GM10248 (cell line): ENCODE measurements at places on chromosomes 2 and 18.
A peak's percentile ranks its signal among the peaks of the same experiment; 100 is the strongest.

- DNase-seq, result no peak
Measured at GRCh38 chr2:43146083-43146482, 80.3 kb downstream of the ZFP36L2 start.

DNA sequence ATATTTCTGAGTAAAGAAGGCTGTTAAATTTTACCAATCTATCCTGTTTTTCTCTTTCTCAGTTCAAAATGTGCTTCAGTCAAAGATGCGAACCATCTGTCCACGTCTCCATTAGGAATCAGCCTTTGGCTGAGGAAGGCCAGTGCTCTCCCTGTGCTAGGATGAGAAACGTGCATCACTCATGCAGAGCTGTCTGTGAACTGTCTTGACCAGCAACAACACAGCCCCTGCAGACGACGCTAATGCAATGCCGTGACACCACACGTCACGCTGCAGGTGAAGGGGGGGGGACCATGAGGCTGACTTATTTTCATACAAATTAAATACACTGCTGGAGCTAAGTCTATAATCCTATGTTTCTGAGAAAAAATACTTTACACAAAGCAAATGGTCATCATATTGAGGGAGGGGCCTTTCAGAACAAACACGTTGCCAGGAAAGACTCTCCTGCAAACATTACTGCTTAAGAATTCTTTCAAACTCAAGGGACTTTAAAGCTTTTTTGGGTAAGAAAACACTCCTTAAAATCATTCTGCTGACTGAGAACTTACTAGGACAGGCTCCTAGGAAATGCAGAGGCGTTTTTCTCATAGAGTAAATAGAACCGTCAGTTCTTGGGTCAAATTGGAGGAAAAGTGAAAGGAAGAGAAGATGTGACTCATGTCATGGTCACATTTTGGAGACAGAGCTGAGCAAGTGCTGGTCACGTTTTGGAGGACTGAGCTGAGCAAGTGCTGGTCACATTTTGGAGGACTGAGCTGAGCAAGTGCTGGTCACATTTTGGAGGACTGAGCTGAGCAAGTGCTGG is 97.0 kb downstream of the MBP start:
- DNase-seq, result no peak

GRCh38 chr2:188068093-188068492 is 223.6 kb upstream of the GULP1 start:
- no peak for DNase-seq

DNA sequence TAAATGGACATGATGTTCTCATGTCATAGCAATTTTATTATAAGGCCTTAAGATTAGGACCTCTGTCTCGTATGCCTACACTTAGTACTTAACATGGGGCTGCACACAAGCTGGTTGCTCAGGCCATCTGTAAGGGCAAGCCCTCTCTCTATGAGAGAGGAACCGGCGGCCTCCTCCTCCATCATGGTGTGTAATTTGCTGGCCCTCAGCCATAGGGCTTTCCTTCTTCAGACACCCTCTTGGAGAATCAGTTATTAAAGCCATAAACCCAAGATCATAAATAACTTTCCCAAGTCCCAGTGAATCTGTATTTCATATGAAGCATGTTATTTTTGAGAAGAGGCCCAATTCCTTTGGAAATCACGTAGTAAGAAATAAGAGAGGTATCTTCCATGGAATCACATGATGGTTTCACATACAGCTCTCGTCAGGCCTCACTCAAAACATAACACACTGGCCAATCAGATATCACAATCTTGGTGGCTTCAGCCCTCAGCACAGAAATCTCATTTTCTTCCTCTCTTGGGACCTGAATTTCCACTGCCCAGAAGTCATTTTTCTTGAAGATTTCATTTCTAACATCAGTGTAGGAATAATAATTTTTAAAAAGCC is 92.6 kb downstream of the RDH14 start:
- no peak for DNase-seq

DNA sequence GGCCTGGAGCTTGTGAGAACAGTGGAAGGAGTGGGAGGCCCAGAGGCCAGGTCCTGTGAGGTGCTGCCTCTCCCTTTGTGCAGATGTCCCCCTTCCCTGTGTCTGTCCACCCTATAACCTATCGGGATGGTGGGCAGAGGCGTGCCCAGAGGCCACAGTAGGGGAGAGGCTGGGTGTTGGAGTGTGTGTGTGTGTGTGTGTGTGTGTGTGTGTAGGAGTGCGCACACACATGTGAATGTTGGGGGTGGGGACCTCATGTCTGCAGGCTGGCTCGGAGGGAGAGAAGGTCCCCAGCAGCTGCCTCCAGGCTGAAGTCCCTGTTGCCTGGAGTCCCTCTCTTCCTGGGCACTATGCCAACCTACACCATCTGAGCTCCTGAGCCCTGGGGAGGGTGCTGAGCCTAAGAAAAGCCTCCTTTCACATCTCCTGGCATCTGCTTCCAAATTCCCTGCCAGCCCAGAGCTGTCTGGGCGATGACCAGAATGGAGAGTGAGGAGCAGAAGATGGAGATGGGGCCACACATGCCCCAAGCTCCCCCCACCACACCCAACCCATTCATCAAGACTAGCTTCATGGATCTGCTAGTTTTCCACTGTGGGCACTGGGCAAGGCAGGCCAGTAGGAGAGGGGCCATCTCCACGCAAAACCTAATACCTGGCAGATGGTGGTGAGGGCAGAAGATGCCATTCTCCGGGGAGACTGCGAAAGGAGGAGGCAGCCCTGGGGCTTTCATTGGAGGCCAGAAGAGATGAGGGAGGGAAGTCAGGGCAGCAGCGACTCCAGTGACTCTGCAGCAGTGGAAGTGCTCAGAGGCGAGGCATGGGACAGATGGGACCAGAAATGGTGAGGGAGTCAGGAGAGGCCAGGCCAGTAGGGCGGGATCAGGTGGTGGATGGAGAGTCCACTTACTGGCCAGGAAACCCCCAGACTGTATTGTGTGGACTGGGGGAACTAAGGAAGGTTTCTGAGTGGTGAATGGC is 20.3 kb downstream of the KCNK3 start:
- no peak for DNase-seq

DNA sequence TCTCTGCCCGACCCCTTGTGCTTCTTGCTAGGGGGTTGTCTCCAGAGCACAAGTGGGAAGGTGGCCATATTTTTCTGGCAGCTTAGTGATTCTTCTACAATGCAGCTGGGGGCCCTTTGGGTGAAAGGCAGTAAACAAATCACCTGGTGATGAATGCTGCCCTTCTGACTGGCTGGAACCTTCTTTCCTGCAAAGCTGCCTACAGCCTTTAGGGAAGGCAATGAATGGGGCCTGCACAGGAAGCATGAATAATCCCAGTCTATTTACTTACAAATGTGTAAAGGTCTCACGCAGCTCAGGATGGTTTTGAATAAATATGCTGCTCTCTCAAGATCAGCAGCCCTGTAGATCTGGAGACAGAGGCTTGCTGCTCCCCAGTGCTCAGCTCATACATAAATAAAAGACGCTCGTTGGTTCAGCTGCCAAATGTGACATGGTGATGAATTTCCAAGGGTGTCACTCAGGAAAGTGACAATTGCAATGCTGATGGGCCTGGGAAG is 289.2 kb downstream of the TDRD15 start:
- no peak for DNase-seq

- no peak for DNase-seq
Measured at GRCh38 chr2:36616947-36617346, 19.0 kb upstream of the FEZ2 start.

- DNase-seq, result no peak
Measured at GRCh38 chr2:40957508-40957907, 505.6 kb upstream of the SLC8A1 start.

DNA sequence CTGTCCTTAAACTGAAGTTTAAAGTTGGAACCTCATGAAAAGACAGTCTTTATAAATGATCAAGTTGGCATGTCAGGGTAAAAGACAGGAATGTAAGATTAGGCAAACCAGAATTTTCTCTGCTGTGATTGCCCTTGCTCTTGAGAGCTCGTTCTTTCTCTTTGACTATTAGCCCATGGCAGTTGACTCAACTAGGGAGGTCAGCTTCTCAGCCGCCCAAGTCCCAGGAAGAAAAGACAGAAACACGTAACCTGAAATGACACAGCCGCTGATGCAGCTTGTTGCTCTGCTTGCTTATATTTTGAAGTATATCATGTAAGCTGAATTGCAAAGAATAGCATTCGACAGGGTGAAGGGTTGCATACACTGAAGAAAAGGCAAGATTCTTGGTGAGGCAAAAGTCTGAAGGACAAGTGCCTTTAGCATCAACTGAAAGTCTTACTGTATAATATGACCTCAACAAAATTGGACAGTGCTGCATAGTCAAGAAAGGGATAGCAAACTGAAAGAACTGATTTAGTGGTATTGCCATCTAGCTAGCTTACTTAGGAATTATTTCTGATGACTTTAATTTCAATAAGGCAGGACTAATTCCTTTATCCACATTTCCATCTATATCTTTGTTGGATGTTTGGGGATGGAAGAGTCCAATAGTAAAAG is 54.7 kb downstream of the ARHGAP15 start:
- peak; percentile 37 for DNase-seq

DNA sequence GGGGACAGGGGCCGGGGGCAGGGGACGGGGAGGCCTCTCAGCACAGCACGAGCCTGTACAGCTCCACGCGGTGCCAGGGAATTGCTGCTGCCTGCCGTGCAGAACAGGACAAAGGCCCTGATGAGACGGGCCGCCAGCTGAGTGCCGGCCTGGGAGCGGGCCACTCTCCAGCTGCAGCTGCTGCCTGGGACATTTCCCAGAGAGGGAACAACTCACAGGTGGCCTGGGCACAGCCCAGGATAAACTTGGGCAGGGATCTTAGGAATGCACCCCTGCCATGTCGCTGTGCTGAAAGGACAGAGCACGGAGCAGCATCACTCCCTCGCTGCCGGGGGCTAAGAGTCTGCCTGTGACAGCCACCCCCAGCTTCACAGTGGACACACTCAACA is 38.8 kb downstream of the CENPO start:
- no peak for DNase-seq

DNA sequence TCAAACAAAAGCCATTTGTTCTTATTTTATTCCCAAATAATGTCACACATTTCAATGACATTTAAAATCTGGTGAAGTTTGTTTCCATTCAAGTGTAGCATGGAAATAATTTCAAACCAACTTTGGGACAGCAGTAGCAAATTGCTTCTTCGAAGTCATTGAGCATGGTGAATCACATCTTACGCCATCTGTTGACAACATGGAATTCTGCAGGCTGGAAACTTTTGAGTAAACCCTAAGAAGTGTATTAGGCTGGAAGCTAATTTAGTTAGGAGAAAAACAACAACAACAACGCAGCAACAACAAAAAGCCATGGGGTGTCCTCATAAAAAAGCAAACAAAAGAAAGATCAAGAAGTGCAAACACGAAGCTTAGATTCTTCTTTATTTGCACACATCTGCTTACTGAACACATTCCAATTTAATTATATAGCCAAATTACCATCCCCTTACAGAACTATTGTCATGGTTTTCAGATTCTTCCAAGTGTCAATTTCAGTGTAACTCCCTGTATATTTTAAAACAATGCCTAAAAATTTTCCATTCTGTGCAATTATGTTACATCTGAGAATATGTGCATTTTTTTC is 659.0 kb upstream of the CDH7 start:
- no peak for DNase-seq

DNA sequence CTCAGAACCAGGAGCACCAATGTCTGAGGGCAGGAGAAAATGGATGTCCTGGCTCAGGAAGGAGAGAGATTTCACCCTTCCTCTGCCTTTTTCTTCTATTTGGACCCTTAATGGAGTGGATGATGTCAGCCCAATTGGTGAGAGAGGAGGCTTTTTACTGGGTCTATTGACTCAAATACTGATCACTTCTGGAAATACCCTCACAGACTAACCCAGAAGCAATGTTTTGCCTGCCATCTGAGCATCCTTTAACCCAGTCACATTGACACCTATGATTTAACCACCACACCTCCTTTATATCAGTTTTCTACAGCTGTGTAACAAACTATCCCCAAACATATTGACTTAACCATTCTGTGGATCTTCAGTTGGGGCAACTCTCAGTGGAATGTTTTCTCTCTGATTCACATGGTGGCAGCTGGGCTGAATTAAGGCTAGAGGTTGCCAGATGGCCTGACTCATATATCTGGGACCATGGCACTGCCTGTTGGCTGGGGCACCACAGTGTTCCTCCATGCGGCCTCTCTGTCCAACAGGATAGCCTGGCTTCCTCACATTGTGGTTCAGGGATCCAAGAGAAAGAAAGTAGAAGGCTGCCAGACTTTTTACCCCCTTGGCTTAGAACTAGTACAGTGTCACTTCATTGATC is 18.2 kb upstream of the MBOAT2 start:
- DNase-seq, result no peak

GRCh38 chr2:196291426-196291825 is 120.0 kb upstream of the STK17B start:
- DNase-seq, result no peak

DNA sequence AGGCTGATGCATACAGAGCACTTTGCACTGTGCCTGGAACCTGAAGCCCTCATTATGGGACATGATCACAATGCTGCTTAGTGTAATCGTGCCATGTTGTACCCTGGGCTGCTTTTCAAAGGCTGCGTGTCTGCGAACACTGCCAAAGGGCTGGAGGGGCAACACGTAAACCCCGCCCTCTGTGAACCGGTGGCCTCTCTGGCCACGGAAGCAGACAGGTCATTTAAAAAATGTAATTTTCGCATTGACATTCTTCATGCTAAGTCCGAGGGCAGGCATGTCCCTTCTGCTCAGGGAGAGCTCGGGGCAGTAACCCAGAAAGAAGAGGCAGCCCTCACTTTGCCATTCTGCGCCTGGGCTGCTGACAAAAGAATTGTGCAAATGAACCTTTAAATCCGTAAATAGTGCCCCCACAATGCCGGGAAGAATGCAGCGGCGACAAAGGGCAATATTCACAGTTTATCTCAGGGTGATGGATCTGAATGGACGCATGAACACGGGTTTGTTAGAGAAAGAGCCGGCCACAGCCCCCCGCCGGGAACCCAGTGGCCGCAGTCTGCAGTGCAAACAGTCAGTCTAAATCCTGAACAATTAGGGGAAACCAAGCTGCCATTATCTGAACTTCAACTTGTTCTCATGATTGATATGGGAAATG is 226.1 kb downstream of the MYCN start:
- no peak for DNase-seq

DNA sequence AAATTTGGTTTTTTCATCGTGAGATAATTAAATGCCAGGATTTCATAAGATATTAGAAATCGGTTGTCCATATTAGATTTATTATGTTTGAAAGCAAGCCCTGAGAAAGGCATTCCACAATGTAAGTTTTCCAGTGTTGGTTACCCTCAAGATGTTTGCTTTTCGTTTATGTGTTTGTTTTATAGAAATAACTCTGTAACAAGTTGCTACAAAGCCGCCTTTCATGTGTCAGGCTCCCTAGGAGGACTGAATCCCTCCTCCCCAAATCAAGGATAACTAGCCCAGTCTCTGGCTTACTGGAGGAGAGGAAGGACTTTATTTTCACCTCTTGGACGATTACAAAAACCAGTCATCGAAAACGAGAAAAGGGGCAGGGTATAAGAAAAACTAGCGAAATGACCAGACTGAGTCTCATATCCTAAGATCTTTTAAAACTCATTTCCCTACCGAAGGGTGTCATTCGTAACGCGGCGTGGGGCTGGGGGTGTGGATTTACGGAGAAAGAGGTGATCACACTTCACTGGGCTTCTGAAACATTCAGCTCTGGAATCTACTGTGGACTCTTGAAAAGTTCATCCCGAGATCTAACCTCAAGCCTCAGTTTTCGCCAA is 1.0 kb upstream of the PEX13 start:
- peak; percentile 37 for DNase-seq
